ENCODE measurements at places on chromosomes 11 and 22.

DNA sequence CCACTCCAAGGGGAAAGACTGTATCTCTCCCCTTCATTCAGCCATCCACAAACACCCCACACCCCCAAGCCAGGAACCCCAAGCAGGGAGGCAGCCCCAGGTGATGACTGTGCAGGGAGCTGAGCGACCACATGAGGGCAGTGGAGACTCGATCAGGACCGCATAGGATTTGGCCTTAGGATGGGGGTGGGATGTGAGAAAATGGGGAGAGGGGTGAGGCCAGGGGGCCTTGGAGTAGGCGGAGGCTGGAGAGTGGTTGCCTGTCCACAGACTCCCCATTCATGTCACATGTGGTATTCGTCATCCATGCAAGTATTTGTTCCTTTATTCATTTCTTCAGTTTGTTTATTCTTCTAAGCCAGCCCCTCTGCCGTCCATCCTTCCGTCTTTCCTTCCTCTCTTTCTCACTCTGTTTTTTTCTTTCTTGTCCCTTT is 2.7 kb upstream of the RHOD start:
- H3K4me3 ChIP-seq: no peak overlapping the region
- no peaks in the 10 kb centered on the region for H3K36me3 ChIP-seq
- peaks cover 10% of the 10 kb centered on the region for H3K4me1 ChIP-seq
- no peak for DNase-seq
- no peak overlapping the region for H3K27ac ChIP-seq
- H3K27me3 ChIP-seq: no peaks in the 10 kb centered on the region

- peak; percentile 90 for DNase-seq
- H3K27me3 ChIP-seq: no peaks in the 10 kb centered on the region
- H3K4me3 ChIP-seq: no peak overlapping the region
- H3K4me1 ChIP-seq: no peaks in the 10 kb centered on the region
- no peak overlapping the region for H3K27ac ChIP-seq
- H3K36me3 ChIP-seq: no peaks in the 10 kb centered on the region
Observed at GRCh38 chr11:62398011-62398994, 20.5 kb upstream of the SCGB1A1 start.

GRCh38 chr11:134555510-134555909 is 143.5 kb upstream of the B3GAT1 start:
- H3K36me3 ChIP-seq: no peaks in the 10 kb centered on the region
- H3K27ac ChIP-seq: no peak overlapping the region
- H3K27me3 ChIP-seq: no peaks in the 10 kb centered on the region
- H3K4me1 ChIP-seq: no peaks in the 10 kb centered on the region
- no peak overlapping the region for H3K4me3 ChIP-seq
- no peak for DNase-seq

DNA sequence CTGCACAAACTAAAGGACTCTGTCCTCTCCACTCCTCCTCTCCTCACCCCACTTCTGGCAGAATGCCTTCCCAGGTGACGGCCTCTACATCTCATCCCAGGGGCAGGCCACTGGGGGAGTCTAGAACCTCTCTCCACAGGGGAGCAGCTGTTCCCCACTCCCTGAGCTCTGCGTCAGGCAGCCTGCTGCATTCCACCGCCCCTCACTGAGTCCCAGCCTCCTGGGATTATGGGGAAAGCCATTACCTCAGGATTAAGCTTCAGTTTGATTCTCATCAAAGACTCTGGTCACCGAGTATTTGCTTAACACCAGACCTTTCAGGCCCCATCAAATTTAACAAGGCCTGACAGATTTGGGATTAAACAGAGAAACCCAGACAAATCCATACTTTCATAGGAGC is 405.9 kb downstream of the NXPE2 start:
- no peak overlapping the region for H3K27ac ChIP-seq
- no peak overlapping the region for H3K4me3 ChIP-seq
